ENCODE measurements at places on chromosomes 2 and 18.

GRCh38 chr2:203550266-203550665, 15.2 kb upstream of the RAPH1 start:
- DNase-seq, result no peak

DNA sequence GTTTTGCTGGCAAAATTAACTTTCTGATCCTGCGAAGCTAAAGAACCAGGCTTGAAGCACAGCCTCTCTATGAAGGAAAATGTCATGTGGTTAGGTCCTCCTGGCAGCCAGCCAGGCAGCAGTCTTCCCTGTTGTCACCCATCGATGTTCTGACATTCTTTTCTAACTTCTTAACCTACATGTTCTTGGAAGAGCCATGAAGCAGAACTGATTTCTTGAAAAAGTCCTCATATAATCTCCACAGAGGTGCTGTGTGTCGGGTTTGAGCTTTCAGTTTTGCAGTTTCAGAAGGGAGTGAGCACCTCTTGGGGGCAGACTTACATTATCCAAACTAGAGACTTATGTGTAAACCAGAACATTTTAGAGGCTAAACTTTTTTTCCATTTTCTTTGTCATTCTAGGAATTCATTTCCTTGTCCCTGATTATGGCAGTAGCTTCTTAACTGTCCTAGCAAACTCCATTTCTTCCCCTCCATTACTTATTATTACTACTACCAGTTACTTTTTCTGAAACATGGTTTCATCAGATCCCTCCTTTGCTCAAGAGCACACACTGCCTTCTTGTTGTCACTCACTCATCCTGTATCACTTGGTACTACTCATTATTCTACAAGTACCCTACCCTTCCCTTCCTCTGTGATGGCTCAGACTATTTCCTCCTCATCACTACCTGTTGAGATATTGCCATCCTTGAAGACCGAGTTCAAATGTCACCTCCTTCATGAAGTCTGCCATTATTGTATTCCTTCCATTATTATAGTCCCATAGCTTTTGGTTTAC, 31.1 kb downstream of the DOK1 start:
- DNase-seq, result no peak

- no peak for DNase-seq
These were observed 5.9 kb upstream of the OLA1 start for GRCh38 chr2:174254267-174254666.

GRCh38 chr18:56841836-56842235, 190.7 kb downstream of the WDR7 start:
- no peak for DNase-seq

GRCh38 chr2:178108176-178108575, 4.1 kb upstream of the RBM45 start:
- DNase-seq, result no peak

DNA sequence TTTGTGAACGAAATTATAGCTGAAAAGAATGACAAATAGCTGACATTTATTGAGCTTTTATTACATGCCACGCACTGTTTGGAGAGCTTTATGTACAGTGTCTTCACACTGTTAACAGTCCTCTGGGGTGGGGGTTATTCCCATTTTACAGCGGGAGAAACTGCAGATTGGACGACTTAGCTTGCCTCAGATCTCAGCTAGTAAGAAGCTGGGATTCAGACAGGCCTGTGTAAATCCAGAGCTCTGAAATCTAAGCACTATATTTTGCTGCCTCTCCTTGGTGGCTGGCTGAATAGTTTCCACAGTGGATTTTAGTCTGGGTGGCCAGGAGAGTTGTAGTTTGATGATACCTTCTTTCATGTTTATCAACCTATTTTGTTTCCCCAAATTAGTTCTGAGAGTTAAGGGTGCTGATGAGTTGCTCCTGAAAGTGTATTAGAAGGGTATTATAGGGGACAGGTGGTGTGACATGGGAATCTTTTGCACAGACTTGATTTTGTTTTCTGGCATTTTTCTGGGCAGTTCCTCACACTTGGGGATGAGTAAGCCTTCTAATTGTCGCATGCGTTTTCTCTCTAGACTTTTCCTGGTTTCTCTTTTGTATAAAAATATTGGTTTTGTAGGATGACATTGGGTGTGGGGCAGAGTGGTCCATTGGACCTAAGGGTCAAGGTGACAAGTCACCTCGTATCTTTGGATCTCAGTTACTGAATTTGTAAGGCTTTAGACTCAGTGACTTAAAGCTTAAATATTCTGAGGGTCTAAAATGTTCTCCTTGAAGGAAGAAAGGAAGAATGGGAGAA, 1.5 kb downstream of the ACSL3 start:
- DNase-seq, result no peak

- DNase-seq, result no peak
These were observed 17.4 kb upstream of the SLC35G4 start for GRCh38 chr18:11591957-11592356.

DNA sequence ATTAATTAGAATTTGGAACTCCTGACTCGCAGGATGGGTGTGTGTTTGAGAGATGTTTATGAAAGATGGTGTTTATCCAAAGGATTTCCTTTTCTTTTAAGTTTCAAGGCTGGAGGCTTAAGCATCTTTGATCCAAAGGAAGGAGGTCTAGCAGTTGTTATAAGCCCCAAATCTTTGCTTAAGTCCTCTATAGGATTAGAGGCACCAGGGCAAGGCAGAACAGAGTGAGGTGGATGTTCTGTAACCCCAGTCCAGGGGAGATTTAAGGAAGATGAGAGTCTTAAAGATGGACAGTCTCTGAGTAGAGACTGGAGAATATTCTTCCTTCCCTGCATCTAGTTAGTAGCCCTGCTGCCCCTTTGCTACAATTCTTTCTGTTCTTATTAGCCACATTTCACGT, 17.5 kb downstream of the LBH start:
- no peak for DNase-seq

GRCh38 chr2:240686460-240686859, 3.8 kb upstream of the AQP12B start:
- DNase-seq, result no peak

DNA sequence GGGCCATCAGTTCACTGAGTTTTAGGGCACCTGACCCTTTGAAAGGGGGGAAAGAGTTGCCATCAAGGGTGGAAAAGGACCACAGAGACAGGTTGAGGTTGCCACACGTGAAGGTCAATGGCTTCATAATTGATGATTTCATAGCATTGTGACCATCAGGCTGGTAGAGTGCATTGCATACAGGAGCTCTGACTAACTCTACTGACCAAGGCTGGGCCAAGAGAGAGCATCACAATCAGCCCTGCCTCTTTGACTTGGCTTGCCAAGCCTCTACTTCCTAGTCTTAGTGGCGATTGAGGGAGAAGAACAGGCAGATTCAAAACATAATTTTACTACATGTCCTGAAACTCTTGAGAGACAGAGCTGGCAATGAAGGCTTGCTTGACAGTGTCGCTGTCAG, 5.8 kb upstream of the TNP1 start:
- no peak for DNase-seq

- DNase-seq, result no peak
These were observed 8.0 kb downstream of the RAMP1 start for GRCh38 chr2:237867465-237867864.

DNA sequence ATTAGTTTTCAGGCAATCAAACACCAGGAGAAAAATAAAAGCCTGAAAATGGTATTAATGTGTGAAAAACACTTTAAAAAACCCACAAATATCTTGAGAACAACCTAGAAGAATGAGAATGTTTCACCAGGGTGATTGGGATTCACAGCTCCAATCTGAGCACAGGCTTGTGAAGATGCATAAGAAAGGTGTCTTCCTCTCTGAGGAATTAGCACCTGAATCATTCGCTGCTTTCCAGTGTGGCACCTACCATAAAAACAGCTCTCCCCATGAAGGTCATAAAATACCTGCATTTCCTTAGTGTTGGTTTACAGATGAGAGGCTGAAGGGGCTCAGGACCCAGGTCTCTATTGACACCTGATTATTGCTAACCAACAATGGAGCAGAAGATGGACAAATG, 499.7 kb upstream of the KLHL29 start:
- no peak for DNase-seq

- DNase-seq, result no peak
These were observed 452.5 kb upstream of the SALL3 start for GRCh38 chr18:78526923-78527711.

- DNase-seq, result no peak
These were observed 12.6 kb upstream of the RAB17 start for GRCh38 chr2:237603049-237603717.

- DNase-seq, result no peak
These were observed 13.2 kb downstream of the NRP2 start for GRCh38 chr2:205695460-205695991.

DNA sequence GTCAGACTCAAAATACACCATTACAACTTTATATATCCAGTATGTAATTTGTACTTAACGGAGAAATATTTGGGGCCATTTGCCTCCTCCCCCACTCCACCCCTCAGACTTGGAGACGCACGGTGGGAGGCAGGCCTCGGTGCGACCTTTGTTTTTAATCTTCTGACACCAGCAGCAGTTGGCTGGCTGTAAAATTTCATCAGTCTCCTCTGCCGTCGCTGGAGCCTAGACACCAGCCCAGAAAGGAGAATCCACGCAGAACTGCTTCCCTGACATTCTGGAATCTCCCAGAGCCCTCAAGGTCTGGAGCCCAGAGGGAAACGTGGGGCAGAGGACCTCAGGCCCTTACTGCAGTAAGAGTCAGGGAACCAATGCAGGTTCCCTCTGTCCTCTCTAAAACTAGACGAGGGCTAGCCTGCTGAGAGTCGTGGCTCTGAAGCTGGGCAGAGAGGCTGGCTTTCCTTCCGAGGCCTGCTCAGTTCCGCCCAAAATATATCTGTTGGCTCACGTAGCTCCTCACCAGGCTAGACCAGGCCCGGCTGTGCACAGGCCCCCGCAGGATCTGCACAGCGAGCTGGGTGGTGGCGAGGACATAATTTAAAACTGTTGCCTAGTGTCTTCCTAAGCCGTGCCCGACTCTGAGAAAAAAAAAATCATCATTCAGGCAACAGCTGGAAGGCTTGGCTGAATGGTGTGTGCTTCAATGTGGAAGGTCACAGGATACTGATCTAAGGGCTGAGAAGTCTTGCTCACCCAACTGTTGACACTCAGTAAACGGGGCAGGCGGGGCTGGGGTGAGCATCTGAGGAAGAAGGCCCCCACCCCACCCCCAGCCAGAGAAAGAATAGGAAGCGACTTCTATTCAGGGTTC, 40.4 kb downstream of the EN1 start:
- DNase-seq, result no peak

GRCh38 chr2:157989227-157989626, 112.4 kb upstream of the UPP2 start:
- no peak for DNase-seq

DNA sequence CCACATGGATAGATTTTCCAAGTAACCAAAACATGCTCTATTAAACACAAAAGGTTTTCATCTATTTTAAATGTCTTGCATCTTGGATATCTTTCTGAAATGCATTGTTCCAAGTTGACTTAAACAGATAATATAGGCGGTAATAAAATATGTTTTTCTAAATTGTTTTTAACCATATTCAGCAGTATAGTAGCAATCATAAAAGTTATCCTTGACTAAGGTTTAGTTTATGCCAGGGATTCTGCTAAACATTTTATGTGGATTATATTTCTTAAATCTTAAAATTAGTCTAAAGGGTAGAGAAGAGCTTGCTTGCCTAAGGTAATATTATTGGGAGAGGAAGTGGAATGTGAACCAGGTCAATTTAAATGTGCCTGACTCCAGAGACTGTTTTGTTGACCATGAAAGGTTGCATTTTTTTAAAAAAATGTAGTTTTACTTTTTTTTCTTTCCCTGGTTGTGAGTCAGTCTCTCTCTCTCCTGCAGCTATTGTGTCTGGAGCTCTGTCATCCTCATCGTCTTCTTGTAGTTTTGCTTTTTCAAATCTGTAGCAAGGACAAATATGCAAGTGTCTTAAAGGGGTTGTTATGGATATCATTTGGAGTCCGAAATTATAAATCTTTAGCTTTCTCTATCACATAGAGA, 309.1 kb upstream of the COL3A1 start:
- no peak for DNase-seq

DNA sequence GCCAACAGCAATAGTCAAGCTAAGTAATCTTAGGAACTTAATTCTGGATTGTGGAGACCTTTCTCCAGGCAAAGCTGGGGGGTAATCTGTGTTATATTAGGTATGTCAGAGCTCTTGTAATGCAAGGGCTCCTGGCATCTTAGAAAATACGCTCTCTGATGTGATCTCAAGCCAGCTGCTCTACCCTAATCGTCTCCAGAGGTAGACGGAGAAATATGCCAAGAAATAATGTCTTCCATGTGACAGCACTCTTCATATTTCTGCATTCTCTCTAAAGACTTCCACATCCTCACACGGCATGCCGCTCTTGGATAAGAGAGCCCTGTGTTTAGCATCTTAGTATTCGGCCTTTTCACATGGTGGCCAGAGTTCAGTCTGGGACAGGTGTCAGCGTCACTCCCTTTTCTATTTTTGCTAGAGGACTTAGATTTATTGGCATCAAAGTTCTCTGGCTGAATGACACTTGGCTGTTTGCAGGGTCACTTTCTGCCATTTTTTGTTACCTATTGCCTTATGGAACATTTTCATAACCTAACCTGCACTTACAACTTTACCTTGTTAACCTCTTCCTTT, 25.2 kb downstream of the CAPN13 start:
- no peak for DNase-seq

DNA sequence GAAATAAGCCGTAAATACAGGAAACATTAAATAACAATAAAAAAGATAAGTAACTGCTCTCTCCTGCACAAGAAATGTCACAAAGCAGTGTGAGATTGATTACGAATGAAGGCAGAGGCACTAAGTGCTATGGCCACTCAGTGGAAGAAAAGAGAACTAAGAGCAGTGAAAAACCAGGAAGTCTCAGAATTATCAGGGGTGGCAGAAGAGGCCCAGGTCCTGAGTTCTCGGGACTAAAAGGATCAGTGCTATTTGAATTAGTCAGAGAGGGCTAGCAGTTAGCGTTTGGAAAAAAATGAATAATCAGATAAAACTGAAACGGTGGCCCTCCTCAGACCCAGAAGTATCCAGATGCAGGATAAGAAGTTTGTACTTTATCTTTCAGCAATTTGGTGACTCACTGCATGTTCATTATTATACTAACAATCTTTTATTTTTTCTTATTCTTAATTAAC, 367.1 kb downstream of the ZEB2 start:
- DNase-seq, result no peak

- DNase-seq, result no peak
These were observed 3.6 kb downstream of the UCN start for GRCh38 chr2:27304488-27305240.

GRCh38 chr2:227347117-227347516, 22.1 kb downstream of the MFF start:
- no peak for DNase-seq

GRCh38 chr2:101012054-101012705, 10.1 kb downstream of the RPL31 start:
- DNase-seq, result no peak

DNA sequence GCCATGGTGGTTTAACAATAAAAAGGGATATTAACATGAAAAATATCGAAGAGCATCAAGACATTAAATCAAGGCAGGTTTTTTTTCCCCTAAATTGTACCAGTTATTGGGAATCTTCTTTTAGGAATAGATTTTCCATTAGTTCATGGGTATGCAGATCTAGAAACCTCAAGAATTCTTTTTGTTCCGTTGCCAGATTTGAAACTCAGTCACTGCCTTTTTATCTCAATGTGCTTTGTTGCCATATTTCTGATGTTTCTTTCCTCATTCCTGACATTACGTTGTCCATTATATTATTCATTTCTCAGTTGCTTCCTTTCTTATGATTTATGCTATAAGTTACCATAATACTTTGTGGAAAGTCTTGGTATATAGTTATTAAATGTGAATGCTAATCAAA, 162.2 kb downstream of the CD226 start:
- DNase-seq, result no peak

Data from stimulated activated CD8-positive, alpha-beta memory T cell treated with anti-CD3 and anti-CD28 coated beads, Interleukin-15, amount 100 ng/mL, for 4 hours (primary cell).